ENCODE measurements at places on chromosomes 16 and 17.

- no peak for DNase-seq
These were observed 34.3 kb upstream of the WSCD1 start for GRCh38 chr17:6035801-6036394.

DNA sequence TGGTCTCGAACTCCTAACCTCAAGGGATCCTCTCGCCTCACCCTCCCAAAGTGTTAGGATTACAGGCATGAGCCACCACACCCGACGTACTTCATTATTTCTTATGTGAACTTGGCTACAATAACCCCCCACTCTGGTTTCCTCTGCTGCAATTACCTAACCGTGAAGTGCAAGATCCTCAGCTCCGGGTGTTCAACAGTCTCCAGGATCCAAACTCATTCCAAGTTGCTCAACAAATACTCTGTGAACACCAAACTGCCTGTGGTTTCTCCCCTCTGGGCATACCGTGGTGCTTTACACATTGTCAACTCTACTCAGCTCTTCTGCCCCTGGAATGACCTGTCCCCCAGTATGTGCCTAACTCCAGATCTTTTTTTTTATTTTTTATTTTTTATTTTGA, 6.8 kb upstream of the SULT1A1 start:
- DNase-seq, result no peak

- DNase-seq, result no peak
These were observed 15.4 kb upstream of the HSBP1 start for GRCh38 chr16:83792391-83792790.

GRCh38 chr17:47717261-47717697, 15.8 kb upstream of the TBX21 start:
- no peak for DNase-seq

DNA sequence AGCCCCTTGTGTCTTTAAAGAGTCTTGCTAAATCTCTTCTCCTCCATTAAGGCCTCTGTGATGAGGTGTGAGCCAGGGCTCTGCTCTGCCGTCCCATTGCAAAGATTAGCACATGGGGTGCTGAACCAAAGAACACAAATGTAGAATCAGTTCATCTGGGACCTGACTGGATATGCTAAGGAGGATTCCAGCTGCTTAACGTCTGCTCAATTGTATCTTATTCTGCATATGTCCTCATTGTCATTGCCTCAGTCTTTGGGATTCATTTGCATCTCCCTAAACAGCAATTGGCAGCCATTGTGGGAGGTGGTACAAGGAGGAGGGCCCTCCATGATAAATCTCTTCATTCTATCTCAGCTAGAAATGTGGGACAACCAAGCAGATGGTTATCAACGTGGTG, 106.3 kb upstream of the ADAMTS18 start:
- DNase-seq, result no peak

DNA sequence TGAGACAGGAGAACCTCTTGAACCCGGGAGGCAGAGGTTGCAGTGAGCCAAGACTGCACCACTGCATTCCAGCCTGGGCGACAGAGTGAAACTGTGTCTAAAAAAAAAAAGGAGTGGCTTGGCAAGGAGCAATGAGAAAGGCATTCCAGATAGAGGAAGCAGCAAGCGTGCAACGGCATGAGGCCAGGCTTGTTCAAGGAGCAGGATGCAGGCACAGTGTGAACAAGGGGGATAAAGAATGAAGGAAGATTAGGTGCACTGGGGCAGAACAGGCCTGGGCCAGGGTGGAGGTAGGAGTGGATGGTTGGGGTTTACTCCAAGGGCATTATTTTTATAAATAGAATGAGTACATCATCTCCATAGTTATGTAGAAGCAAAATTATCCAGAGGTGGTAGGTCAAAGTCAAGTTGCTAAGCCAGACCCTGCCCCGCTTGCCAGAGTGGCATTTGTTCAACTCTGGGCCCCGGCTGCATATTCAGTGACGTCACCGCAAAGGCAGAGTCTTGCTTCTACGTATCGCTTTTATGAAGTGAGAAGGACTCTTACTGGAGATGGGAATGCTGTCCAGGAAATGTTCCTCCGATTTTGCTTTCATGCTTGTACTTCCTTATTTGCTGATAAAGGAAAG, 100.2 kb downstream of the KATNIP start:
- no peak for DNase-seq

GRCh38 chr16:82783933-82784572, 157.3 kb downstream of the CDH13 start:
- DNase-seq, result no peak

DNA sequence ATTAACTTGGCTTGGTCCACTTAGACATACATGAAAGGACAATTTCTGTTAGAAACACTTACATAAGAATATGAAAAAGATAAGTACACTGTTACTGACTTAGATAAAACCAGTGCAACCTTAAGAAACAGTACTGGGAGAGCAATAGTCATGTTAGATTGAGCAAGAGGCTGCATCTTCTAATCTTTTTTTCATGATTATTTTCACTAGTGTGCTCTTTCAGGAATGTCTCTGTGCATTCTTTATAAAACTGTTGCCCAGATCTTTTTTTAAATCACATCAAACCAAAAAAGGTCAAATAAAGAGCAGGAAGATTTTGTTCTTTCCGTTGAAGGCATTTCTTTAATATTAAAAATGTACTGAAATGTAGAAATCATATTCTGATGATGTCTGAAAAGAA, 100.7 kb upstream of the AXIN2 start:
- DNase-seq, result no peak

GRCh38 chr16:24851700-24852099, 5.9 kb downstream of the SLC5A11 start:
- no peak for DNase-seq

- DNase-seq, result no peak
These were observed 1.5 kb upstream of the PCYT2 start for GRCh38 chr17:81912441-81913309.

DNA sequence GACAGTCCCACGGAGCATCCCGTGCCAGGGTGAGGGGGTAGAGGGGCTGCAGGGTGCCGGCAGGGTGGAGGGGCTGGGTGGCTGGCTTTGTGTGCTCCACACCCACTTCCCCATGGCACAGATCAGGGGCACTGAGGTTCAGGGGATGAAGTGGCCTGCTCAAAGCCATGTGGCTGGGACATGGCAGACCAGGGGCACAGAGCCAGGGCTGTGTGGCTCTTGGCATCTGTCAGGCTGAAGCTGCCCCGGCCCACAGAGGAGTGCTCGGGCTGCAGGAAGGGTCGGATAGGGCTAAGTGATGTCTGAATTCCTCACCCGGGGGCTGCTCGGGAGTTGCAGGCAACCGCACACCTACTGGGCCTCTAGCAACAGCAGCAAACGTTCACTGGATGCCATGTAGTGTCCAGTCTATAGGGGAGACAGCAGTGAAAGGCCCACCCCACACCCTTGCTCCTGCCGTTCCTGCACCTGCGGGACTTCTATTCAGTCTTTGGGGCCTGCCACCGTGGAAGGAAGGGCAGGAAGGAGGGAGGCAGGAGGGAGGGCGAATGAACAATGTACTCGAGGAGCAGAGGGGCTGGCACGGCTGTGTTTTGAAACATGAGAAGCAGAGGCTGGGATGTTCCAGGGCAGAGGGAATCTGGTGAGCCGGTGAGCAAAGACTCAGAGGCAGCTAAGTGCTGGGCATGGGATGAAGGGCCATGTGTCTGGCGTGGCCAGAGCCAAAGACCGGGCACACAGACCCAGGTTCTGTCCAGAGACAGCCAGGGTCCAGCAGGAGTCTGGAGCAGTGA, 15.1 kb downstream of the SLC5A10 start:
- DNase-seq, result no peak

DNA sequence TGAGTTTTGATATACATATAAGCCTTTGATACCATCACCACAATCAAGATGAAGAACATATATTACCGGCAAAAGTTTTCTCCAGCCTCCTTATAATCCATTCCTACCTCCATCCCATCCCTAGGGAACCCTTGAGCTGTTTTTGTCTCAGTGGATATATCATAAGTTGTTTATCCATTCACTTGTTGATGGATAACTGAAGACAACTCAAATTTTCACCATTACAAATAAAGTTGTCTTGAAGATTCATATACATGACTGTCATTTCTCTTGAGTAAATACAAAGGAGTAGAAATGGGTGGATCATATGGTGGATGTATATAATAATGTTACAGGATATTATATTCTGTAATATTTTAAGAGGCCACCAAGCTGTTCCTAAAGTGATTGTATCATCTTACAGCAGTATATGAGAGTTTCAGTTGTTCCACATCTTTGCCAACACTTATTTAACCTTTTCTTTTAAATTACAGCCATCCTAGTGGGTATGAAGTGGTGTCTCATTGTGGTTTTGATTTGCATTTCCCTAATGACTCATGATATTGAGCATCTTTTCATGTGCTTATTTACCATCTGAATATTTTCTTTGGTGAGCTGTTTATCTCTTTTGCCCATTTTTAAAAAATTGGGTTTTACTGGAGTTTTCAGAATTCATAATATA, 17.4 kb downstream of the NF1 start:
- DNase-seq, result no peak

GRCh38 chr17:64398320-64398719, 7.7 kb upstream of the PECAM1 start:
- DNase-seq, result no peak

GRCh38 chr16:16138034-16138635, 85.2 kb downstream of the ABCC6 start:
- no peak for DNase-seq

GRCh38 chr17:69716556-69716955, 302.1 kb downstream of the MAP2K6 start:
- no peak for DNase-seq

DNA sequence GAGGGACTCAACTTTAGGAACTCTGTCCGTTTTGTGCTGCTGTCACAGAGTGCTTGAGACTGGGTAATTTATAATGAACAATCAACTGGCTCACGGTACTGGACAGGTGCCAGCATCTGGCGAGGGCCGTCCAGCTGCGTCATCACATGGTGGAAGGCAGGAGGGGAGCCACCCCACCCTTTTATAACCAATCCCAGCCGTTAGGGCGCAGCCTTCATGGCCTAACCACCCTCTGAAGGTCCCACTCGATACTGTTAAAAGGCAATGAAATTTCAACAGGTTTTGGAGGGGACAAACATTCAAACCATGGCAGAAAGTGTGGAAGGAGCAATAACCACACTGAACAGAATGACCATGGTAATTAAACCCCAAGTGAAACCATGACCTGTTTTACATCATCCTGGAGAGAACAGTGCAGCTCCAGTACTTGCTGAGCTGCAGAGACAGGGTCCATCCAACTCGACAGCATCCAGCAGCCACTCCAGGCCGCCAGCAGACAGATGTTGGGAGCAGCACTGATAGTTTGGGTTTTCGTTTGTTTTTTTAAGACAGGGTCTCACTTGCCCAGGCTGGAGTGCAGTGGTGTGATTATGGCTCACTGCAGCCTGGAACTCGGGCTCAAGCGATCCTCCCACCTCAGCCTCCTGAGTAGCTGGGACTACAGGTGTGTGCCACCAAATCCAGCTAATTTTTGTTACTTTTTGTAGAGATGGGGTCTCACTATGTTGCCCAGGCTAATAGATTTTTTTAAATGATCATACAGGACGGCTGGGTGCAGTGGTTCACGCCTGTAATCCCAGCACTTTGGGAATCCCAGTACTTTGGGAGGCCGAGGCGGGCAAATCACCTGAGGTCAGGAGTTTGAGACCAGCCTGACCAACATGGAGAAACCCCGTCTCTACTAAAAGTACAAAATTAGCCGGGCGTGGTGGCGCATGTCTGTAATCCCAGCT, 11.0 kb downstream of the CHMP6 start:
- DNase-seq, result peak; percentile 43

- DNase-seq, result no peak
These were observed at the start of gene NTN1 for GRCh38 chr17:9021158-9021991. Gene NTN1, plus strand, starts transcription at chr17:9021510. Its CDS starts 864 bp downstream, at chr17:9022374.

DNA sequence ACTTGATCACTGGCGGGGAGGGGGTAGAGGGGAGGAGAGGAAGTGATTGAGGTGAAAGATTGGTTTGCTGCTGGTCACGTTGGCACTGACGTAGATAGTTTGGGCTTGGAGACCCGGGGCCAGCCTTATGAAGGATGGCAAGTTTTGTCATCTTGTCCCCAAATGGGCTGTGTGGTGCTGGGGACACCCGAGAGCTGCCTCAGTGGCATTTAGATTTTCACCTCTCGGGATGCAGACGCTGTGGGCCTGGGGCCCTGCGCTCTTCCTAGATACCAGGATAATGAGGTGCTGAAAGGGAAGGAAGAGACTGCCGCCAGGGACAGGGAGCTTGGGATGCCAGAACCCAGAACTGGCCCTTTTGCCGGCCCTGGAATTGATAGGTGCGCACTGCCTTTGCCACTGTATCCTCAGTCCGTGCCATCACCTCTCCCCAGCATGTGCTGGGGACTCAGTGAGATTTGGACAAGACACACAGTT, 1.4 kb upstream of the SOCS3 start:
- DNase-seq, result no peak

- no peak for DNase-seq
These were observed 55.8 kb upstream of the ADCY9 start for GRCh38 chr16:4172070-4172469.

DNA sequence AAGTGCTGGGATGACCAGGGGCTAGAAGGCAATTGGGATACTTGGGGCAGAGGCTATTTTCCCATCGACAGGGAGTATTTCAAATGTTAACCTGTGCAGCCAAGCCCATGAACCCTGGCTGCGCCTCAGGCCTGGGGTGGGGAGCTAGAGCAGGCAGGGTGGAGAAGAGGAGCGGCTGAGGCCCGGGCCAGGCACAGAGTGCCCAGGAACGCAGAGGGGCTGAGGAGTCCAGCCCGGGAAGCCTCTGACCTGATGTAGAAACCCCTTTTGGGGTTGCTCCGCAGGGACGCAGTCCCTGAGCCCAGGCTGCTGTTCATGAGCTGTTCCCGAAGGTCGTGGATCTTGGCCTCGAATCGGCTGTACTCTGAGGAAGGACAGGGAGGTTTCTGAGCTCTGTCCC, 16.8 kb upstream of the ASGR1 start:
- no peak for DNase-seq

GRCh38 chr16:78376452-78376851, 277.0 kb downstream of the WWOX start:
- DNase-seq, result no peak

- DNase-seq, result no peak
These were observed 25.5 kb downstream of the TIMM22 start for GRCh38 chr17:1022278-1023024.

GRCh38 chr16:69463876-69464275, 39.5 kb downstream of the CYB5B start:
- DNase-seq, result no peak

DNA sequence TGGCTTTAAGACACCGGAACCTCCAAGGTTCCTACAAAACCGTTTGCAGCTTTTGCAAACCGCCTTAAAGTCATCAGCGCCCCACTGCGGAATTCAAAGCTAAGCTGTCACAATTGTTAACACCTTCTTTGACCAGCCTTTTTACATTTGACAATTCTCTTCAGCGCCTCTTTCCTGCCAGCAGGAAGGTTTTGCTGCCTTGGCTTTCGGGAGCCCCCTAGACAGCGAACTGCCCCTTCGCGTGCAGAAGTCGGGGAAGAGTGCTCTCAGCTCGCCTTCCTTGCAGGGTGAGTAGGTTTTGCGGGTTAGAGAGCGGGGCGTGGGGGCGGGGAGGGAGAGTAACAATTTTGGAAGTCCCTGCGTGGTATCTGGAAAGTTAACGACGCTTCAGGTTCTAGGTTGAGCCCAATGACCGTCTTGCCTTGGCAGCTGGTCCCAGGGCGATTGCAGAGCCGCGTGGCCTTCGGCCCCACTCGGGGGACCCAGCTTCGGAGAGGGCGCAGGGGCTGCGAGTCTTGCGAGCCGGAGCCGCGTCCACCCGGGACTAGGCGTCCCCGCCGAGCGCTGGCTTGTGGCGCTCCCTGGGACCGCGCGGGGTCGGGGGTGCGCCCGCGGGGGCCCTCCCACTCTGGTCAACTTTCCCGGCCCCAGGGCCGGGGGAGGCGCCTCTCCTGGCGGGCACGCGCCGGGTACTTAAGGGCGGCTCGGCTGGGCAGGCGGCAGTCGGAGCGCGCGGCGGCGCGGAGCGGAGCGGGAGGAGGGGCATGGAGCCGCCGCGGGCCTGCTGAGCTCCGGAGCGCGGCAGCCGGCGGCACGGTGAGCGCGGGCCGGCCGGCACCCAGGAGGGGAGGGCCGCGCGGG, at the start of gene HAS3:
TSS of gene HAS3 (plus strand) at position 153 of the 861 bp plus-strand sequence. CDS start 3,743 bp downstream, outside the sequence.
- no peak for DNase-seq

Measured in NCI-H2081 treated with DMSO at 0.1 percent for 48 hours (cell line).